ENCODE measurements at places on chromosomes 7 and 10.

GRCh38 chr10:86203162-86203905, 163.3 kb downstream of the GRID1 start:
- no peak for DNase-seq

DNA sequence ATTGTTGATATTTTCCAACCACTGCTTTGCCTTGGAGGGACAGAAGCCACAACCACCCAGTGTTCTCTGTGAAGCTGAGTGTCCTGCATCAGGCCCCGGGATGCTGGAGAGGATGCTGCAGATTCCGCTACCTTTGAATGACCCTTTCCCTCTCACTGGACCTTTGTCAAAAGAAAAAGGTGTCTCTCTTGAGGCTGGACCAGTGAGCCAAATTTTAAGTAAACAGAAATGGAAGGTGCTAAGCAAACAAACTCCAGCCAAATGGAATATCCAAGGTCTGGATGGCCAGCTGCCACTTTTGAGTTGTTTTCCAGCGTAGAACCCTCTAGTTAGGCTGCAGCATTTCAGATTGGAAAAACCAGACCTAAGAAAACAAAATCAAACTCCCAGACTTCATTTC, 145.5 kb downstream of the TRIL start:
- DNase-seq: no peak

DNA sequence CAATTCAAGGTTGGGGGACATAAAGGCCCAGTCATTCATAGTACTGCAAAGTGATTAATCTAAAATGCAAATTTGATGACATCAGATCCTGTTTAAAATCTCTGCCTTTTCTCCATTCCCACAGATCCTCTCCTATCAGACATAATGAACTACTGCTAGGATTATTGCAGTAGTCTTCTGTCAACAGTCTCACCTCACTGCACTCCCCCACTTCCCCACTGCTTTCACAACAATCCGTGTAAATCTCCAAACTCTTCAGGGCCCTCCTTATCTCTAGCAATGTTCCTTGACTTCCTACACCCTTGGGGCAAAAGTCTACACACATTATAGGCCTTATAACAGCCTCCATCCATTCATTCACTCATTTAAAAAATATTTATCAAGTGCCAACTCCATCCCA, 112.4 kb downstream of the KBTBD2 start:
- DNase-seq: no peak

GRCh38 chr10:972763-973162, 15.5 kb upstream of the GTPBP4 start:
- no peak for DNase-seq

- no peak for DNase-seq
These were observed 179.3 kb upstream of the CSTF2T start for GRCh38 chr10:51878695-51879094.

- DNase-seq: no peak
These were observed 64.0 kb downstream of the SYPL1 start for GRCh38 chr7:106047818-106048705.

- no peak for DNase-seq
These were observed 36.6 kb downstream of the MICALL2 start for GRCh38 chr7:1422512-1423263.

DNA sequence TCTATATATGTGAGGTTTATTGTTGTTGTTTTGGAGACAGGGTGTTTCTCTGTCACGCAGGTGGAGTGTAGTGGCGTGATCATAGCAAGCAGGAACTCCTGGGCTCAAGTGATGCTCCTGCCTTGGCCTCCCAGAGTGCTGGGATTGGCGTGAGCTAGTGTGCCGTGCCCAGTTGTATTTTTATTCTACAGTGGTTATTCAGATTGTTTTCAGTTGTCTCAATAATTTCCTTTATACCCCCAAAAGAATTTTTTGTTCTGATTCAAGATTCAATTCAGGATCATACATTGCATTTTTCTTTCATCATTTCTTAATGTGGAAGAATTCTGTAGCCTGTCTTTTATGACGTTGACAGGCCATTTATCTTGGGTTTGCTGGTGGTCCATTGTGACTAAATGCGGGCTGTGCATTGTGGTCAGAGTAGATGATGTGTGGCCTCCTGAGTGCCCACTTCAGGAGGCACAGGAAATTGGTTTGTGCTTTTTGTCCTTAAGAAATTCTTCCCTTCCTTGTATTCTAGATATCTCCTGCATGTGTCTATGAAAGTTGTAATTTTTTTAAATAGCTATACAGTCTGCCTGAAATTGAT, 22.9 kb downstream of the RBM33 start:
- no peak for DNase-seq

GRCh38 chr10:111600772-111601171, 523.9 kb downstream of the ADRA2A start:
- DNase-seq: no peak

GRCh38 chr7:101598986-101599771, 29.9 kb downstream of the MYL10 start:
- DNase-seq: no peak

DNA sequence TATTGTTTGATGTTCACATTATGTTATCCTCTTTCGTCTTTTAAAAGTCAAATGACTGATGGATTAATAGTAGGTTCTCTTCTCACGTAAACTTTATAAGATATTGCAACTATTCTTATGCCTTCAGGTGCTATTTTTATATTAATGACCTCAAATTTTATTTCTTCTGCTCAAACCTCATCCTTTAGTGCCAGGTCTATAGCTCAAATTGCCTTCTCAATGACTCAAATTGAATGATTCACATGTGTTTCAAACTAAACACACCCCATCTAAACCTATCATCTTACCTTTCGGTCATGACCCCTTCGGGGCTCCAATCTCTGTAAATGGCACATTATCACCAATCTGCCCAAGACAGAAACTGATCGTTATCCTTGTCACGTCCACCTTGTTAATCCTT, 22.0 kb upstream of the LIPF start:
- no peak for DNase-seq

DNA sequence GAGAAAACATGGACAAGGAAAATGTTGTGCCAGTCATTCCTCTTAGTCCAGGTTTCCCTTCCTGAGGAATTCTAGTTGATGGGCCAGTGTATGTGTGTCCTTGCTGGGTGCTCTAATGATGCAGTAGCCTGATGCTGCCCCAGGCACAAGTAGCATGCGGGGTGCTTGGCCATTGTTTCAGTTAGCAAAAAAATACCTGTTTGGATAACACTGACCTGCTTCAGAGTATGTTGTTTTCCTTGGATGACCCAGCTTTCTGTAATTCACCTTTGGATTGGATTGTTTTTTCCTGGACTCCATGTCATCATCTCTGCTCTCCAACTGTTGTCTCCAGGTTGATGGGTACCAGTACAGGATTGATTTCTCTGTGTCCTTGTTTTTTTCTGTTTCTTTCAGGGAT, 169.2 kb downstream of the SND1 start:
- no peak for DNase-seq

DNA sequence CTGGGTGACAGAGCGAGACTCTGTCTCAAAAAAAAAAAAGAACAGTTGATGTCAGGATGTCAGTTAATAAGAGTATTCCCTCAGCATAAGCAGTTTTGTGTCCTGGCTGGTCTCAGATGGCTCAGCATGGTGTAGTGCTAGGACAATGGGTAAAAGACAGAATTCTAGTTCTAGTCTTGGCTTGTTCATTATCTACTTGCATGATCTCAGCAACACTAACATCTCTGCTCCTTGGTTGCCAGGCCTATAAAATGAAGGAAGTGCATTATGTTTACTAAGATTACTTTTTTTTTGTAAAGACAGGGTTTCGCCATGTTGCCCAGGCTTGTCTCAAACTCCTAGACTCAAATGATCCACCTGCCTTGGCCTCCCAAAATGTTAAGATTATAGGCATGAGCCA, 84.3 kb upstream of the SP8 start:
- no peak for DNase-seq

DNA sequence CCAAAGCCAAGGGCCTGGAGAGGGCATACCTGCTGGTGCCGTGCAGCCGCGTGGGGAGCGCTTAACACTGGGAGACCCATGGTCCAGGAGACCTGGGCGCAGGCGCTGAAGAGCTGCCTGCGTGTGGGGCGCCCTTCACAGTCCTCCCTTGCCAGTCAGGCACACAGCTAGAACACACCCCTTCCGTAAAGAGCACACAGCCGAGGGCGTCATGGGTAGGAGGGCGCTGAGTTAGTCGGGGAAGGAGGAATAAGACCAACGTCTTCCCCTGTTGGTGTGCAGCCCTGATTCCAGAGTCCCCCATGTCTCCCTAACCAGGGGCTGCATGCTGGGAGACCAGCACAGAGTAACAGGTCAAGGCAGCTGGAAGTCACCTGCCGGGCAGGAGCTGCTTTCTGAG, 273.9 kb downstream of the USP6NL start:
- no peak for DNase-seq

- no peak for DNase-seq
These were observed 86.7 kb upstream of the IL6 start for GRCh38 chr7:22640269-22640668.

- DNase-seq: no peak
These were observed 70.2 kb downstream of the USP6NL start for GRCh38 chr10:11541296-11541695.

GRCh38 chr10:116787893-116788665, 45.7 kb upstream of the HSPA12A start:
- peak; percentile 65 for DNase-seq

- DNase-seq: no peak
These were observed 6.3 kb downstream of the ABCC2 start for GRCh38 chr10:99788598-99789256.

- no peak for DNase-seq
These were observed 9.8 kb upstream of the MRPS16 start for GRCh38 chr10:73262105-73262730.

DNA sequence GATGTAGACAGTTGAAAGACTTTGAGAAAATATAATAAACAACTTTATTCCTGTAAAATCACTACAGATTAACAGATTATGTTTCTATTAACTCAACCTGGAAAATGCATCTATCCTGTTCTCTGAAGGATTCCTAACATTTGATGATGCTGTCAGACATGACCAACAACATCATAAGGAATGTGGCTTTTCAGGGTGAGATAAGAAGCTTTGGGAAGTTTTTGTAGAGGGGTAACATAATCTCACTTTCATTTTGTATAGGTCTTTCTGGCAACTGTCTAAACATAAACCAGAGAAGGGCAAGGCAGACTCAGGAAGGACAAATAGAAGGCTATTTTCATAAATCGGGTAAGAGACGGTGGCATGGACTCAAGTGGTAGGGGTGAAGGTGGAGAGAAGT, 112.2 kb downstream of the TES start:
- no peak for DNase-seq

- DNase-seq: peak; percentile 65
These were observed 5.0 kb upstream of the ANKRD61 start for GRCh38 chr7:6026011-6026819.

DNA sequence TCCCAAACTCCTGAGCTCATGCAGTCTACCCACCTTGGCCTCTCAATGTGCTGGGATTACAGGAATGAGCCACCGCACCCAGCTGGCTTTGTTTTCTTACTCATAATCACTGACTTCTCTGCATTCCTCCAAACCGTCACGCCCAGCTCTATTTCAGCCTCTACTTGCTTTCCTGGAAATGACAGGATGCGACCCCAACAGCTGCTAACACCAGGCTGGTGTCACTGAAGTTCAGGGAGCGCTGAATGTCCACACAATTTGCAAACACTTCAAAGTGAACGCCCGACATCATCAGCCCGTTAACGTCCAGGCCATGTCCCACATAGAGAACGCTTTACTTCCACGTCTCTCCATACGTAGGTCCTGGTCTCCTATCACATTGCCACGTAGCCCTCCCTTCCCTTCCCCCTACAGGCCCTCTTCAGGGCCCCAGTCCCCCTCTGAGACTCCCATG, 12.8 kb upstream of the PROSER2 start:
- DNase-seq: no peak

GRCh38 chr10:113563306-113564088, 10.6 kb downstream of the HABP2 start:
- peak; percentile 51 for DNase-seq

DNA sequence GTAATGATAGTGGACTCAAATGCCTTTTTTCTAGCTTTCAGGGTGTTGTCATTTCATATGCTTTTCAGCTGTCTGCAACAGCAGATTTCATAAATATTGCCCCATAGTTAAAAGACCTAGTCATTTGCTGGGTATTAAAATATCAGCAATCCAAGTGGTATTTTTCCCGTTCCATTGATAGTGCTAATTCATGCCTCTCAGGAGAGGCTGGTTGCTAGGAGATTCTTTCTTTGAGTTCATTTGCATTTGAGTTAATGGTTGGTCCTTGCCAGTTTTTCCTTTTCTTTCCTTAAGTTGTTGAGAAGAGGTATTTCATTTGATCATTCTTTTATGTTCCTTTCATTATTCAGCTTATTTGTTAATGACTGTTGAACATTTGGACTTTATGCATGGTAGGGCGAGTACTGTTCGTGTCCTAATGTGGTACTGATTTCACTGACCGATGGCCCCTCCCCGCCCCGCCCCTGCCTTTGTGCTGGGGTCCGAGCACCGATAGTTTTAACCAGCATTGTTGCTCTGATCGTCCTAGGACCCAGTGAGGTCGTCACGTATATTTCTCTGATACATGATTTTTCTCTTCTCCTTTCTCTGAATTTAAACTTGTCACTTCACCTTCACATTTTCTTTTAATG, 128.6 kb downstream of the CCNY start:
- DNase-seq: no peak

DNA sequence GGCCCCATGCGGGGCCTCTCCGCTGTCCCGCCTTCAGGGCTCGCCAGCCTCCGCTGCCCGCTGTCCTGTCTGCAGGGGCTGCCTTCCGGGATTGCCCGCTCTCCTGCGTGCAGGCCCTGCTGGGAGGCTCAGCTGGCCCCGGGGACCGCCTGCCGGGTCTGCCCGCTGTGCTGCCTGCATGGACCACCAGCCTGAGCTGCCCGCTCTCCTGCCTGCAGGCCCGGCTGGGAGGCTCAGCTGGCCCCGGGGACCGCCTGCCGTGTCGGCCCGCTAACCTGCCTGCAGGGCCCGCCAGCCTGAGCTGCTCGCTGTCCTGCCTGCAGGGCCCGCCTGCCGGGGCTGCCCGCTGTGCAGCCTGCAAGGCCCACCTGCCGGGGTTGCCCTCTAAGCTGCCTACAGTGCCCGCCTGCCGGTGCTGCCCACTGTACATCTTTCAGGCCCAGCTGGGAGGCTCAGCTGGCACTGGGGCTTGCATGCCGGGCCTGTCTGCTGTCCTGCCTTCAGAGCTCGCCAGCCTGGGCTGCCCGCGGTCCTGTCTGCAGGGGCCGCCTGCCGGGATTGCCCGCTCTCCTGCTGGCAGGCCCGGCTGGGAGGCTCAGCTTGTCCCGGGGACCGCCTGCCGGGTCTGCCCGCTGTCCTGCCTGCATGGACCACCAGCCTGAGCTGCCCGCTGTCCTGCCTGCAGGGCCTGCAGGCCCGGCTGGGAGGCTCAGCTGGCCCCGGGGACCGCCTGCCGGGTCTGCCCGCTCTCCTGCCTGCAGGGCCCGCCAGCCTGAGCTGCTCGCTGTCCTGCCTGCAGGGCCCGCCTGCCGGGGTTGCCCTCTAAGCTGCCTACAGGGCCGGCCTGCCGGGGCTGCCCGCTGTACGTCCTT, 165.1 kb downstream of the GLRX3 start:
- peak; percentile 45 for DNase-seq
